ENCODE measurements at places on chromosomes 13 and 19. TPM values are rescaled to one million over a fixed set of nuclear protein-coding genes. Genes with fewer than 3 reads are reported as not detected.

The PLVAP gene
- not detected for total RNA-seq

The MISP3 gene
- total RNA-seq = 1.2 TPM

The LPAR2 gene
- total RNA-seq = 0.89 TPM

The SLC10A2 gene
- total RNA-seq = not detected

The UFM1 gene
- total RNA-seq = 143 TPM

The ZNF45 gene
- 20.5 TPM for total RNA-seq

The SBSN gene
- total RNA-seq = 0.65 TPM

The NALCN gene
- 27.0 TPM for total RNA-seq

The XPO4 gene
- 22.6 TPM for total RNA-seq

The NUDT15 gene
- total RNA-seq = 15.7 TPM
